CD4-positive, alpha-beta T cell treated with Interleukin-15 for 1 hour (primary cell): ENCODE measurements at places on chromosomes 7 and 10.

DNA sequence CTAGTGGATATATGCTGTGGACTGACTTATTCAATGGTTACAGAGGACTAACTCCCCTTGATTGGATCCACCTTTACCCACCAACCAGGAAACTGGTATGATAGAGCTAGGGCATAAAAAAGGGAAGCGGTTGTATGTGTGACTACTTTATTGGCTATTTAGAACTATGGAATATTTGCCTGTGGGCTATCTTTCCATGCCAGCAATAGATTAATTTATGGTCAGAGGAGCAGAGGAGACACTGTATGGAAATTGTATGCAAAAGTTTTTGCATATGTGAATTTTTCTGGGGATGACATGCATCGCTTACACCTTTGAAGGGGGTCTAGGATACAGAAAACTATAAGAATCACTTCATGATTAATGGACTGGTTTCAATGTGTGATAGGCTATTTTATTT, 105.7 kb downstream of the LHFPL3 start:
- DNase-seq = no peak

DNA sequence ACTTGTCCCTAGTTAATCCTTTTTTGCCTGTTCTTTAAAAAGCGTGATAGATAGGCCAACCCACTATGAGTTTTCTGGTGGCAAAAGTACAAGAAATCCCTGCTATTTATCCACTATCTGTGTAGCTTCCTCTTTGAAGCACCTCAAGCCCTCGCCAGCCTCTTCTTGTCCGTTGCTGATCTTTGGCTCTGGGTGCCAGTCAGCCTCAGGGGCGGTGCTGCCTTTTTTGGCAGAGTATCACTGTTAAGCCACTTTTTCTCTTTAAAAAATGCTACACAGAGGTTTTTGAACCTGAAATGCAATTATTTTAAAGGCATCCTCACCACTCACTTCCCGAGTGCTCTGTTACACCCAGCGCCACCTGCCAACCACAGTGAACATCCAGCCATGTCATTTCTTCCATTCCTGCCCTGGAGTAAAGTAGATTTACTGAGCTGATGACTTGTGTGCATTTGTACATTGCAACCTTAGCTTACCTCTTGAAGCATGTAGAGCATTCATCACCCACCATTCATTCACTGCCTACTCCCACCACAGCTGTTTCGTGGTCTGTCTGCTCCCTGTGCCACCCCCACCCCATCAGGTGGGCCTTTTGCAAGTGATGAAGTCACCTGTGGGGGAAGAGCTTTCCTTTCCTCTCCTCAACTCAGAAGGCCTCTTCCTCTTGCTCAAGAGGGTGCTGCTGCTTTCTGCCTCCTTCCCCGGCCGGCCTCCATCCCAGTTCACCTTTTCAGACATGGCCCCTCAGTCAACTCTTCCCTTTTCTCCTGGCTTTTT, 414.2 kb upstream of the GALNT17 start:
- DNase-seq = no peak

GRCh38 chr10:5068274-5068984, 25.8 kb upstream of the AKR1C3 start:
- DNase-seq = no peak

DNA sequence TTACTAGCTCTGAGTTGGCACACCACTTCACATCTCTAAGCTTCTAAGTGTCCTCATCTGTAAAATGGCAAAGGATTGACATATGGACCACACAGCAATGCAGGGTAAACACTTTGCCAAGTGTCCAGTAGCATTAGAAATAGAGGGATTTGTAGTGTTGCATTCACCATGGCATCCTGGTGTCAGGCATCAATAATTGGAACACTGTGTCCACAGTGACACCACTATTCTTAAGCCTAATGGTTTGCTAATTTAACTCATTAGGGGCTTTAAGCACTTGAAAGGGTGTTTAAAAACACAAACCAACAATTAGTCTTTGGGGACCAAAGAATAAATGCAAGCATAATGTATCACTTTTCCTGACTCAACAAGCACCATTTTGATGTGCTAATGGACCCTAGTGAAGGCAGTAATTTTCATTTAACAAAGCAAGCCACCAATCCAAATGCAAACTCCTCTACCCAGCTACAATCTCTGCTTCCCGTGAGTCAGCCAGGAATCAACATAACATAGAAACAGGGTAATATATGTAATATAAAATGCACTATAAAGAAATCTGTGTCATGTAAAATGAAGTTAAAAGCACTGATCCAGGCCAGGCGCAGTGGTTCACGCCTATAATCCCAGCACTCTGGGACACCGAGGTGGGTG, 75.9 kb downstream of the FAM204A start:
- no peak for DNase-seq

DNA sequence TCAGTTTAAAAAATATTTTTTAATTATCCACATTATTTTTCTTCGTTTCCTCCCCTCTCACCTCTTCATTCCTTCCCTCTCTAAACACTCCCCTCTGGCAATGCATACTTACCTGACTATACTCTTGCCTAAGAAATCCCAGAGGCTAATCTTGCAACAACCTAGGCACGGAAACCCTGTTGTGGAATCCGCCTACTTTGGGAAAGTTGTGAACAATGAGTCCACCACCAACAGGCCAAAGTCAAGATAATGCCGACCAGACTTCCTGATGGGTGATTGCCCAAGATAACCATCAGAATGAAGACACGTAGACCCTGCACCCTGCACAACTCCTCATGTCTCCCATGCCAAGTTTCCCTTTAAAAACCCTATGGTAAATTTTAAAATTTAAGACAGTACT, 521.5 kb downstream of the KIF20B start:
- DNase-seq = no peak

DNA sequence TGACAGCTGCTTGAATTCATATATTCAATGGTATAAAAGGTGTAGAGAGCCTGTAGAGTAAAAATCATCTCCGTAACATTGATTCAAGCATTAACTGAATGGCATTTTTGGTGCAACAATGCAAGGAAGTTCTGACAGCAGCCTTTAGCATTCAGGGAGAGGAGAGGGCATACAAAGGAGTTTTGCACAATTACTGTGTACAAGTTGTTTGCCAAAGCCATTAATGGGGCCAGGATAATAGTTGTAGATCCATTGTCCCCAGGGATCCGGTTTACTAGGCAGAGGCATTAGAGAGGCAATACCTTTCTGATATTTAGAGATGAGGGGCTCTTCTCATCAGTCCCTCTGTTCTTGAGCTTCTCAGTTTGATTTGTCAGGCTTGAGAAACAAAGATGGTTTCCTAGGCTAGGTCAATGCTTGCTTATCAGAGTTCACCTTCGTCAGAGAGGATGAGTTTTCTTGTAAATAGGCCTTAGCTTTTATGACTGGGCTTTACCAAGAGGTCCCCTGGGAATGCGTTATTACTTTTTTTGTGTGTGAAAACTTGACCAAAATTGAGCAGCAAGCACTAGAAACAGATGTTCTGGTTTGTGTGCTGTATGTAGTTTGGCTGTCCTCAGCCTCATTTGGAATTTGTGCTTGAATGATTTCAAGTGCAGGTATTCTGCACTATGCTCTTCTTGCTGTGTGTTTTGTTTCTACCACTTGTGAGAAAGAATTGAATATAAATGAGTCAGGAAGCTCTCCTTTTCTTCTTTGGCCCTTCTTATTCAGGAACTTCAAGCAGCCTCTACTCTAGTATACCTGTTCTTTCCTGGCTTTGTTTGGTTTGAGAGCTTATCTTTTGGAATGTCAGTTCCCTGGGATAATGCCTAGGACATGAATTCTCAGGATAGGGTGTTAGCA, 32.0 kb downstream of the SND1 start:
- no peak for DNase-seq

GRCh38 chr7:85392789-85393188, 205.9 kb upstream of the SEMA3D start:
- no peak for DNase-seq

DNA sequence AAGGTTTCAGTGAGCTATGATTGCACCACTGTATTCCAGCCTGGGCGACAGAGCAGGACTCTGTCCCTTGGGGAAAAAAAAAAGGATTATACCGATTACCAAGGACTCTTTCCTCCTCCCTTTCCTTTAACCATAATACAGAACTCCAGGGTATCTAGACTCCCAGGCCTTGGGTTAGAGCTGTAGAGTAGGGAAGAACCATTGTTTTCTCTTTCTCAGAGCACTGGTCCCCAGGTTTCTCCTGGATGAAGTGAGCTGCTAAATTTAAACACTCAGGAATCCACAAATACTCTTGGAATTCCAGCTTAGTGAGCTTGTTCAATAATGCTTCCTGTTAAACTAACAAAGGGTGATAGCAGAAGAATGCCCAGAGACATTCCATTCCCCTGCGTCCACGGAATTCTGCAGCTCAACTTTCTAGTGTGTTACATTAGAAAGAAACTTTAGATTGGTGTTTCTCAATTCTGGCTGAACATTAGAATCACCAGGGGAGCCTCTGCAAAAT, 14.6 kb upstream of the RPEL1 start:
- no peak for DNase-seq

GRCh38 chr7:78279032-78279431, 480.5 kb downstream of the PHTF2 start:
- no peak for DNase-seq

DNA sequence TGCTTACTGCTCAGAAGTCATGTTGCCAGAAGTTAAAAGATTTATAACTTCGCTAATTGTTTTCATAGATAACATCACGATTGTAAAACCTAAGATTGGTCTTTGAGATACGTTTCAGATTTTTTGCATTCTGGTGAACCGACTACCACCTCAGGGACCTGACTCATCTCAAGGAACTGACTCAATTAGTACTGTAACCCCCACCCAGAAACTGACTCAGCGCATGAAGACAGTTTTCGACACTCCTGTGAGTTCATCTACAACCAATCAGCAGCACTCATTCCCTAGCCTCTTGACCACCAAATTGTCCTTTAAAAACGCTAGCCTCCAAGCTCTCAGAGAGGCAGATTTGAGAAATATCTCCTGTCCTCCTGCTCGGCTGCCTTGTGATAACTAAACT, 72.3 kb downstream of the ELMO1 start:
- no peak for DNase-seq

DNA sequence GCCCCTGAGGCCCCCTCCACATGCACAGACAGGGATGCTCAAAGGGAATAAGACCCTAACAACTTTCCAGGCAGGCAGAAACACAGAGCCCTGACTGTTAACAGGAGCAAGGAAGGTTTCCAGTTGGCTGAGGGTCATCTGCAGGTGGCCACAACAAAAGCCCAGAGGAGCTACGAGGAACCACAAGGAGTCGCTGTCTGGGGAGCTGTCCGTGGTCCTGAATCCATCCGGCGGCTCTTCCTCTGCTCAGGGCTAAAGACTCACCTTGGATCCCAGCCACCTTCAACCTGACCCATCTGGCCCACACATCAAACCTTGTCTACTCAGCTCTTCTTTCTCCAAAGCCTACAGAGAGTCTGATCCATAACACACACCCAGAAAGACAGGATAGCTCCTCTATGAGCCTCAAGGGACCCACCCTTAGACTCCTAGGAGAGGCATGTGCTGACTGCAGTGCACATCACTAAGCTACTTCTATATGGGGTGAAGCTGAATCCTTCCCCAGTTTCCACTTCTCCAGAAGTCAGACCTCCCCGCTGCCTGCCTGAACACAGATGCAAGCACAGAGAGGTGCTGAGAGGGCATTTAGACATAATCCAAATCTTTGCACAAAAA, 104.0 kb downstream of the SLIT1 start:
- peak; percentile 33 for DNase-seq

GRCh38 chr7:25384788-25385505, 156.7 kb upstream of the NPVF start:
- DNase-seq = no peak

GRCh38 chr7:55087521-55087961, 68.7 kb downstream of the EGFR start:
- DNase-seq = no peak

DNA sequence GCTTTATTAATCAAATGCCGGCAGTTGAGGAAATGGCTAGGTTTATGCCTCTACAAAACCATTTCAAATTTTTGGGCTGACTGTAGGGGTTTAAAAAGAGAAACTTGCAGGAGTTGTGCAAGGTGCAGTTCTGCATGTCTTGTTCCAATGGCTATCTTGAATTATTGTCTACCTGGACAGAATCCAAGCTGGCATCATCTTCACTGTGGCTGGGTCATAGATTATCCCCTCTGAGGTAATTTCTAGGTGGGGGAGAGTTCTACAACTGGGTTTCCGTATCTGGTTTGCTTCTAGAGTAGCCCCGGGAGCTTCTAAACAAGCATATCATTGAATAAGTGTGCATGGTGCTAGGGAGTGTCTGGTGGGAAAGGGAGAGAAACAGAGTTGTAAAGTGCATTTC, 16.9 kb downstream of the BET1 start:
- no peak for DNase-seq

DNA sequence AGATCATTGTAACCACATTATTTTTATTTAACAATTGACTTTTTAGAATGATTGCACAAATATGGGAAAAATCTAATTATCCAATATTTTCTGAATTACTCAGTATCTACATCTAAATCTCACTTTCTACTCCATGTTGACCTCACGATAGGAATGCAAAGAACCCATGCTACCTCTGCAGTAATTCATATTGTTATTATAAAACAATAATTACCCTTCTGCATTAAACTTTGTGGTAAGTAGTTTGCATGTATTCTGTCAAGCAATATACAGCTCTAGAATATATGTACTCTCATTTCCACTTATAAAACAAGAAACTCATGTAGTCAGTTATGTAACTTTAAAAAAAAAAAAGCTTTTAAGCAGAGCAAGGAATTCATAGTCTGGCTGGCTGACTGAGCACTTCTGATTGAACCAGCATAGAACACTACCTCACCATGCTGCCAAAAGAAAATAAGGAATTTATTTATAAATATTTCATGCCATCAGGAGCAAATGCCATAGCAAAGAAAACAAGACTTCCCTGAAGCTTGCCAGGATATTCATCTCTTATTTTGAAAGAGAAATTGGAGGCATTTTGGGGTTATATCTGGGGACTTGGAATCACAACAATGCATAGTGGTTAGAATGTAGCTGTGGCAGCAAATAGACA, 895.7 kb downstream of the XPNPEP1 start:
- DNase-seq = no peak

DNA sequence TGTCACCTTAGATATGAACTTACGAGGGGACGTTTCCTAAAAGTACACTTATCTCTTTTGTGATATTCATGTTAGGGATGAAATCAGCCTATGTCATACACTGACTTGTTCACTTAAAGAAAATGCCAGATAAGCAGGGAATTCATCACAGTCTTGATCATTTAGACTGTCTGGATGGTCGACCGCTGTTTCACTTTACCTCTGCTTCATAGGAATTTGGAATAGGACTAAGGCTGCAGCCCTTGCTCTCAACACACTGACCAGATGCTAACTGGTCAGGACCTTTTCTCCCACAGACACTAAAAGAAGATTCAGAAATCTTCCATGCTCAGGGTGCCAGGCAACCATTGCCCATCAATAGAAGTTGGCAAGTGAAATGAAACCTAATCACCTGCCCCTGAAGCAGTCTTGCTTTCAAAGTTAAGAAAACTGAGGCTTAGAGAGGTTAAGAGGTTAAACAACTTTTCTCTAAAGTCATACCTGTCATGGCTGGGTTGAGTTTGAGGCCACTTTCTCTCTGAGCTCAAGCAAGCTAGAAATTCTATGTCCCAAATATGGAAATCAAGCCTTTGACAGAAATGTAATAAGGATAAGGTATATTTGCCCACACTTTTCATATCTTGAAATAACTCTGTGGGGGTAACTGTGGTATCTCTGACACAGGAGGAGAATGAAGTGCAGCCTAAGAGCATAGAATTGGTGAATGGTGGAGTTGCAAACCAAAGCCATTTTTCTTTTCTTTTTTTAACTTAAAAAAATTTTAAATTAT, 77.1 kb downstream of the MAP3K8 start:
- DNase-seq = no peak
